ENCODE measurements at places on chromosomes 12 and 14. TPM values are rescaled to one million over a fixed set of nuclear protein-coding genes. Genes with fewer than 3 reads are reported as not detected.

DNA sequence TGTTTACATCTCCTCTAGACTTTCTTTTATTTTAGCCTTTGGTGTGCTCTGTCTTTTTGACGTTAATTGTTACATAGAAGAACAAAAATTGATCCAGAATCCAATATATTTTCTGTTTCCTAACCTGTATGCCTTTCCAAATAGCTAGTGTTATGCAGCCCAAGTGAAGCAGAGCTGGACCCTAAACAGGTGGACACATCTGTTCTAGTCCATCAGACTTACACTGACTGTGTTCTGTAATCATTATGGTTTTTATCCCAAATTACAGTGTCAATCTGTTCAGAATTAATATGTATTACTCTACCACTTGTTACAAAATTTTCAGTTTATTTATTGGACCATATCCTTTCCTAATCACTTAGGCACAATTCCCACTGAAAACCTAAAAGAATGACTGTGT lies 176.8 kb upstream of the FOXG1 start:
- no peaks in the 10 kb centered on the region for H3K4me1 ChIP-seq
- H3K36me3 ChIP-seq = no peaks in the 10 kb centered on the region
- no peak overlapping the region for H3K27ac ChIP-seq
- no peak overlapping the region for H3K4me3 ChIP-seq
- no peaks in the 10 kb centered on the region for H3K27me3 ChIP-seq

ASB2 gene
- 0.54 TPM for total RNA-seq

GRCh38 chr12:119661882-119662281 lies 6.1 kb upstream of the PRKAB1 start:
- H3K4me3 ChIP-seq = no peak overlapping the region
- no peak for DNase-seq
- no peak overlapping the region for H3K27ac ChIP-seq
- H3K4me1 ChIP-seq = no peaks in the 10 kb centered on the region
- H3K27me3 ChIP-seq = 0 out of 2 replicates have a peak, but pooled peaks cover 2% of the 10 kb centered on the region

PXN gene
- 33.9 TPM for total RNA-seq

DCP1B gene
- total RNA-seq = 13.3 TPM

ATL1 gene
- total RNA-seq = 12.2 TPM

CCDC38 gene
- not detected for total RNA-seq

OASL gene
- total RNA-seq = under 0.01 TPM

GRCh38 chr12:57754411-57755193 lies at the start of gene MARCHF9:
Gene MARCHF9, plus strand, starts transcription at chr12:57755103. Its CDS starts 426 bp downstream, at chr12:57755529.
- H3K4me1 ChIP-seq = peaks cover 7% of the 10 kb centered on the region
- peak within 1 kb of the TSS; percentile 59 for H3K4me3 ChIP-seq
- peaks cover 10% of the 10 kb centered on the region for H3K27me3 ChIP-seq
- no peak within 1 kb of the TSS for H3K27ac ChIP-seq

IRAK4 gene
- total RNA-seq = 27.6 TPM

DNA sequence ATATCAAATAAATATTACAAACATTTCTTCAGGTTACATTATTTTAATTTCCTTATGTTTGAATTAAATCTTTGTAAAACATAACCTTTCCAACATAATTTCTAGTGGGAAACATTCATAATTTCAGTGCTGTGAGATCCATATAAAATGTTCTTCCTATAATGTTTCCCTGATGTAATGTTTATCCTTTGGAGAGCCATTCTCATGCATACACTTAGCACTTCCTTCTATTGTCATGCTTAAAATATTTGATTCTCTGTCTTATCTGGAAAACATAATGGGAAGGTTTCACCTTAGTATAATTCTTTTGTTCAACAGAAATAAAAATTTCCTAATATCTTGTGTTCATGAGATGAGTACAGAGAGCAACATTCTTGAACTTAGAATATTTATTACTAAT lies 472.5 kb downstream of the ADAMTS20 start:
- H3K27me3 ChIP-seq = no peaks in the 10 kb centered on the region
- no peak for DNase-seq
- H3K4me3 ChIP-seq = no peak overlapping the region
- no peak overlapping the region for H3K27ac ChIP-seq
- H3K4me1 ChIP-seq = no peaks in the 10 kb centered on the region
- no peaks in the 10 kb centered on the region for H3K36me3 ChIP-seq

DNA sequence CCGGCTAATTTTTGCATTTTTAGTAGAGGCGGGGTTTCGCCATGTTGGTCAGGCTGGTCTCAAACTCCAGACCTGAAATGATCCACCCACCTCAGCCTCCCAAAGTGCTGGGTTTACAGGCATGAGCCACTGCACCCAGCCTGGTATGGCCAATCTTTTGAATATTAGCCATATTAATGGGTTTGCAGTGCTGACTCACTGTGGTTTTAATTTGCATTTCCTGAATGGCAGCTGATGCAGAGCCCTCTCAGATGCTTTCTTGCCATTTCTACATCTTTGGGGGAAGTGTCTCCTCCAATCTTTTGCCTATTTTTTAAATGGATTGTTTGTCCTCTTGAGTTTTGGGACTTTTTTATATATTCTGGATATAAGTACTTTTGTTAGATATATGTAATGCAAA lies 55.5 kb upstream of the NPAS3 start:
- DNase-seq = no peak
- no peaks in the 10 kb centered on the region for H3K27me3 ChIP-seq
- H3K27ac ChIP-seq = no peak overlapping the region
